Muscle of leg (tissue), 16 donors: ENCODE measurements at places on chromosomes 1 and 21.

DNA sequence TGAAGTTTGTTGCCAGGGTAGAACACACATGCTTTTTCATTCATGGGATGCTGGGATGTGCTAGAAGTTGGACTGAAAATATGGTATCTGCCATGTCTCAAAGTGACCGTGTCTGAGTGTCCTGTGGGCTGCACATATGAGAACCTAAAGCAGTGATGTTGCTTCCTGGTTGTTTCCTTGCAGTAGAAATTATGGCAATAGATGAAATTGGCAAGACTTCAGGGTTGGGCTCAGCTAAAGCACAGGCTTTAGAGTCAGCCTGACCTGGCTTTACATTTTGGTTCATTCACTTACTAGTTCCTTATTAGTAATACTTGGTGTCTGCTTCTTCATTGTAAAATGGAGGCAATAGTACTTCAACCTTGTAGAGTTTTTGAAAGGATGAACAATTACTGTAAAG lies 2.2 kb downstream of the LAMC2 start:
- peak; percentile 75 for DNase-seq

GRCh38 chr1:211393203-211393602 lies 66.6 kb downstream of the TRAF5 start:
- DNase-seq = no peak

DNA sequence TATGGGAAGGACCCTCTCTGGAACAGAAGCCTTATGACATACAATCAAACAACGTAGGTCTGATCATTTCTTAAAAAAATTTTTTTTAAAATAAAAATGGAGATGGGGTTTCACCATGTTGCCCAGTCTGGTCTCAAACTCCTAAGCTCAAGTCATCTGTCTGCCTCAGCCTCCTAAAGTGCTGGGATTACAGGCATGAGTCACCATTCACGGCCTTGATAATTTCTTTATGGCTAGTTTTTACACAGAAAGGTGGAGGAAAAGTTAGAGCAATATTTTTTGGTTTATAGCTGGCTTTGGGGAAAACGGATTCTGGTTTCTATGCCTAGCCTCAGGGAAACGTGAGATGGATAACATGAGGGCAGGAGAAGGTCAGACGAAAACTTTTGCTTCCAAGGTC lies 70.0 kb upstream of the B3GALT5 start:
- DNase-seq = no peak

DNA sequence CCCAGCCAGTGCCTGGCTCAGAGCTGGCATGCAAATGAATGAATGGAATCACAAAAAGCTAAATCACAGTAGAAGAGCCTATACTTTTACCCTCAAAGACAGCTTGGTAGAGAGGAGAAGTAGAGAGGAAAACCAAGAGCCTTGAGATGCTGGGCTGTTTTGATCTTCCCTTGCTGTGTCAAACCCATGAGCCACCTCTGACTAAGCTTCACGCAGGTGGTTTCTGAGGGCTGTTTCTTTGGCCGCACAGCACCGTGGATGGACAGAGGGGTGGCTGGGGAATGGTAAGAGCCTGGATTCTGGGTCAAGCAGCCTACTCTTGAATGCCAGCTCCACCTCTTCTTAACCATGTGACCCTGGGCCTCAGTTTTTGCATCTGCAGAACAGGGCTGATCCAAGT lies 18.6 kb downstream of the ABCG1 start:
- DNase-seq = no peak

DNA sequence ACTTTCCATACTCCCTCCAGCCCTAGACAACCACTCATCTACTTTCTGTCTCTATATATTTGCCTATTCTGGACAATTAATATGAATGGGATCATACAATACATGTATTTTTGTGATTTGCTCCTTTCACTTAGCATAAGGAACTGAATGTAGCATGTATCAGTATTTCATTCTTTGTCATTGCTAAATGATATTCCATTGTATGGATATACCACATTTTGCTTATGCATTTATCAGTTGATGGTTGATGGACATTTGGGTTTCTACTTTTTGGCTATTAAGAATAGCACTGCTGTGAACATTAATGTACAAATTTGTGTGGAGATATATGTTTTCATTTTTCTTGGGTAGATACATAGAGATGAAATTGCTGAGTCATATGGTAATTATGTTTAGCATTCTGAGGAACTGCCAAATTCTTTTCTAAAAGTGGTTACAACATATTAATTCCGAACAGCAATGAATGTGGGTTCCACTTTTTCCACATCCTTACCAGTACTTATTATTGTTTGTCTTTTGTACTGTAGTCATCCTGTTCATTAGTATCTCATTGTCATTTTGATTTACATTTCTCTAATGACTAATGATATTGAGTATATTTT lies 121.0 kb downstream of the LRRC40 start:
- DNase-seq = no peak

- DNase-seq = peak; percentile 64
Measured at GRCh38 chr1:68321084-68321685, 88.9 kb upstream of the WLS start.

DNA sequence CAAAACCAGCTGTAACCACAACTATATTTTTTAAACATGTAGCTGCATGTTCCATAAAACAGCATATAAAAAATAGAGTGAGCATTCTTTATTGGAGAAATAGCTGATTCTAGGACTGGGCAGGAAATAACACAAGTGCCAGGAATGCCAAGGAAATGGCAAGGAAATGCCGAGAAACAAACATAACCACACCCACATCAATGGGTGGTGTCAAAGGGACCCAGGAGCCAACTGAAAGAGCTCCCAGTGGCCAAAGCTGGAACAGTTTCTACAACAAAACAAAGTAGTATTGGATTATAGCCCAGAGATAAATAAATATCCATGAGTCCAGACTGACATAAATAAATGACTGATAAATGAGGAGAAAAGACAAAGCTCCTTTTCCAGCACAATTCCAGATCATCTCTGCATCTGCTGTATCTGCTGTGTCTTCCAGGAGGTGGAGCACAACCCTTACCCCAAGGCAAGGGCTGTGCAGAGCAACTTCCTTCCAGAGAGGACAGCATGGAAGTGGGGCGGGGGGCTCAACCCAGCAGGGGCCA lies 28.1 kb downstream of the ADARB1 start:
- DNase-seq = no peak

DNA sequence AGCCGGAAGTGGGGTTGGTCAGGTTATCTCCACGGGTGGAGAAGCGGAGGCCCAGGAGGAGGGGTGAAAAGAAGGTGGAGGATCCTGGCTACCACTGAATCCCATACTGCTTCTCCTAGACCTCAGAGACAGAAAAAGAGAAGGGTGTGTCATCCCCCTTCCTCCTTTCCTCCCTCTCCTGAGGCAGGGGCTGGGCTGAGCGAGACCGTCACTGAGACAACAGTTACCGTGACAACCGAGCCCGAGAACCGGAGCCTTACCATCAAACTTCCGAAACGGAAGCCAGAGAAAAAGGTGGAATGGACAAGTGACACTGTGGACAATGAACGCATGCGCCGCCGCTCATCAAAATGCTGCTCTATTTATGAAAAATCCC lies 42.1 kb upstream of the NBPF3 start:
- no peak for DNase-seq

- no peak for DNase-seq
Measured at GRCh38 chr21:32653326-32653901, 41.2 kb upstream of the CFAP298 start.

DNA sequence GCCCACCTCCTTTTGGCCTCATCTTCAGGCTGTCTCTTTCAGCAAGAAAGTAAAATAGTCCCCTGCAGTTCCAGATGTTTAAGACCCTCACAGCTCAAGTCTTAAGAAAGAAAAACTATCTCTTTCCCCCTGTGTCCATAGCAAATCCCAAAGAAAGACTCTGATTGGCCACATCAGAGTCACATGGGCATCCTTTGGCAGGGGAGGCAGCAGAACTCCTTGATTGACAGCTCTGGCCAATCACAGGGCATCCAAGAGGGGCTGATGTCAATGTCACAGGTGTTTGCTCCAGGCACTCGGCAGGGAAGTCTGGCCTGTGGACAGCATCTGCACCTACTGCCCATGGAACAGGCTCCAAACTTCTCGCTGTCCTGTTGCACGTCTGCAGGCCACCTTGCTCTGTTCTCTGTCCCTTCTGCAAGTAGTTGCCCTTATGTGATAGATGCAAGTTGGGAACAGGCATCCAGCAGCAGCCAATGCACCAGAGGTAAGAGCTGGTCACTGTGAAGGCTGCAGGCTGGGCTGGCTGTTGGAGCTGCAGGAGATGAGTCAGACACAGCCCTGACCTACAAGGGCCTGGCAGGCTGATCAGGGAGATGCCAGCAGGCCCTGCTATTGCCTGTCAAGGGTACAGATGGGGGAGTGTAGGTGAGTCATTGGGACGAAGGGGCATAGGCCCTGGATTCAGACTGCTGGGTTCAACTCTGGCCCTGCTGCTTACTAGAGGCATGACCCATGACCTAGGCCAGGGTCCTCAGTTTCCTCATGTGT lies 96.8 kb upstream of the TMEM51 start:
- DNase-seq = no peak

GRCh38 chr21:45455674-45456583 lies 51.0 kb downstream of the COL18A1 start:
- DNase-seq = no peak

DNA sequence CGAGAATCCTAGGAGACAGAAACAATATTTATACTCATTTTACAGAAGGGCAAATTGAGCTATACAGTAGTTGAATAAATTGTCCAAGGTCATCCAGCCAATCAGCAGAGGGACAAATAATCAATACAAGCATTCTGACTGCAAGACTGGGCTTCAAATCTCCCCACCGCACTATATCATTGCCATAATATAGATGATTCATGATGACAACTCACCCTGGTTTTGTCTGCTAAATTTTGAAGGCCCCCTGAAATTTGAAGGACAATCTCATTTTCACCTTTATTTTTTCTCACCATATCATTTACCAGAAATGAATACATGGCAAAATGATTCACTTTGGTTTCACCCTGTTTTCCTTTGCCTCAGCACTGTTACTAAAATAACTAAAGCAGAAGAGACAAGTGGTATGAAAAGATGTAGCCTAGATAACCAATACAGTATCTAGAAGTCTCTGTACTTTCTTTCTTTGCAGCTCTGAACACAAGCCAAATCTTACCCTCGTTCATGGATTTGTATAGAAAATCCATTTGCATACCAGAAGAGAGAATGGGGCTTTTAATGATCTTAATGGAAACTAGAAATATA lies 292.5 kb downstream of the TTLL7 start:
- DNase-seq = no peak
